Epithelial cell of alveolus of lung (primary cell): ENCODE measurements at places on chromosomes 7 and 10. TPM values are rescaled to one million over a fixed set of nuclear protein-coding genes. Genes with fewer than 3 reads are reported as not detected.

The CTBP2 gene
- 54.9 and 74.1 TPM in 2 replicates for total RNA-seq

The SYT15B gene
- 0.13 and 0.24 TPM in 2 replicates for total RNA-seq

The COL26A1 gene
- total RNA-seq, result 1.4 TPM in 1 of 2 replicates, not detected in the other

The ITPRID1 gene
- not detected in 2 replicates for total RNA-seq

The SORBS1 gene
- 0.16 and 0.39 TPM in 2 replicates for total RNA-seq

The AGR2 gene
- 5.2 TPM in 1 of 2 replicates, not detected in the other for total RNA-seq

The PHKG1 gene
- total RNA-seq, result 0.08 TPM in 1 of 2 replicates, not detected in the other

The FGL2 gene
- total RNA-seq, result 0.26 and 1.9 TPM in 2 replicates

The PRF1 gene
- not detected in 2 replicates for total RNA-seq

The THSD7A gene
- 0.26 and 0.48 TPM in 2 replicates for total RNA-seq

The LHPP gene
- total RNA-seq, result 7.4 and 9.2 TPM in 2 replicates

The CDC14C gene
- not detected in 2 replicates for total RNA-seq

The FAM237B gene
- not detected in 2 replicates for total RNA-seq

The SLC26A3 gene
- total RNA-seq, result not detected in 2 replicates
